Tongue (tissue), 3 donors: ENCODE measurements at places on chromosomes 3 and 15.

DNA sequence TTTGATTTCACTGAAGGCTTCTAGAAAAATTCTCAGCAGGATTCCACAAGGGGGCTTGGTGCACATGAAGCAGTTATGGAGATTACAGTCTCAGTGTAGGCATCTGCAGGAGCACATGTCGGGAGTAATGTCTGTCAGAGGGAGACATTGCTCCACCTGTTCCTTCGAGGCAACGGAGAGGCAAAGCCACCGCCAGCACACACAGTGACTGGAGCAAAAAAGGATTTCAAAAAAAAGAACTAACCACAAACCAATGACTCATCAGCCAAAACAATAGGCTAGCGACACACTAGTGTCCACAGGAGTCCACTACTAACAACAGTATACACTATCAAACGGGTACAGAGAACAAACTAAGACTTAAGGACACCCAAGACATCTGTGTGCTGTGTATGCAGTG is 68.9 kb downstream of the NPTN start:
- DNase-seq: peak; percentile 65

DNA sequence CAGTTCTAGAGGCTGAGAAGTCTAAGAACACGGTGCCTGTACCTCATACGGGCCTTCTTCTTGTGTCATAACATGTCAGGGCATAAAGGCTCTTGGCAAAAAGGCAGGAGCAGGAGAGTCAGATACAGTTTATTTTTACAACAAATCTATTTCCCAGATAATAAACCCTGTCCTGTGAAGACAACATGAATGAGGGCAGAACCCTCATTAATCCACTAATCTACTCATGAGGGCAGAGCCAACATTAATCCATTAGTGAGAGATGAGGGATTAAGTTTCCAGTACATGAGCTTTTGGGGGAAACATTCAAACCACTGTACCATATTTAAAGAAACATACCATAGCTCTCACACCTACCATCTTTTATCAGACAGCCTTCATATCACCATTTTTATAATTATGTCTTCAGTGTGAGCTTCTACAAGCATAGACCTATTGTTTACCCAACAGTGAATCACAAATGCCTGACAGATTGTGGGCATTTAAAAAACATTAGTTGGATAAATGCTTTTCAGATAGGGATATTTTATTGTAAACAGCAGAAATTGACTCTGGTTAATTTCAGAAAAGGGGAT is 645.8 kb downstream of the GRM7 start:
- no peak for DNase-seq

GRCh38 chr3:42489937-42490227 is 12.6 kb upstream of the VIPR1 start:
- no peak for DNase-seq

GRCh38 chr3:170811928-170812591 is 57.9 kb downstream of the RPL22L1 start:
- DNase-seq: peak; percentile 86

DNA sequence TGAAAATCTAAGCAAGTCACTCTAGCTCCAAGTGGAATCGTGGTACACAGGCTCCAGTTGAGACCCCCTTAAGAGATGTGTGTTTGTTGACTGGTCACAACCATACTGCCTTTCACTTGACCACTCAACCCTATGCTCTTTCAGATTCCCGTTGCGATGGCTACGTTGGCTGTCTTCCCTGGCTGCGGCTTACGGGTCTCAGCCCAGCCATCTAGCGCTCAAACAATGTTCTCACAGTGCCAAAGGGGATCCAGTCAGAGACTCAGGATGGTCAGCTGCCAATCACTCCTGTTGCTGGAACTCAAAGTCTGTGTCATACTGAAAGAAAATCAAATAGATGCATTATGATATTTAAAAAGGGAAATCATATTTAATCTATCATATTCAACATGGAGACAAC is 237.6 kb downstream of the ITPR1 start:
- DNase-seq: no peak

GRCh38 chr3:54342676-54343075 is 220.3 kb downstream of the CACNA2D3 start:
- no peak for DNase-seq

GRCh38 chr3:143538577-143538981 is 309.7 kb downstream of the SLC9A9 start:
- DNase-seq: peak; percentile 53

GRCh38 chr3:151269631-151270030 is 8.7 kb downstream of the P2RY14 start:
- DNase-seq: no peak

DNA sequence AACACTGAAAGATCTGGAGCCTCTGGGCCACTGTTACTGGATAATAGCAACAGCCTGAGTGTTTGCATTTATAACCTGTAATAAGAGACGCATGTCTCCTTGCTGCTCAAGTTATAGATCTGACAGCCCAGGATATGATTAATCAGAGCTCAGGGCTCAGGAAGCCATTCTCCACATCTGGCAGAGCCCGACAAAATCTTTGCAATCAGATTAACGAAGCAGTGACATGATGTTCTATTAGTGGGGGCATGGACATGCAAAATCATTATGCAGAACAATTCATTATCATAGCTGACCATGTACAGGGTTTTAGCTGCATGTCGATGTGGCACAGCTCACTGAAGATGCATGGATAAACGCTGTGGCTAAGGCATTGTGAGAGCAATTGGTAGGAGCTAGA is 730.3 kb downstream of the ZNF385D start:
- DNase-seq: no peak

GRCh38 chr3:84881288-84881687 is 77.5 kb upstream of the CADM2 start:
- DNase-seq: no peak

DNA sequence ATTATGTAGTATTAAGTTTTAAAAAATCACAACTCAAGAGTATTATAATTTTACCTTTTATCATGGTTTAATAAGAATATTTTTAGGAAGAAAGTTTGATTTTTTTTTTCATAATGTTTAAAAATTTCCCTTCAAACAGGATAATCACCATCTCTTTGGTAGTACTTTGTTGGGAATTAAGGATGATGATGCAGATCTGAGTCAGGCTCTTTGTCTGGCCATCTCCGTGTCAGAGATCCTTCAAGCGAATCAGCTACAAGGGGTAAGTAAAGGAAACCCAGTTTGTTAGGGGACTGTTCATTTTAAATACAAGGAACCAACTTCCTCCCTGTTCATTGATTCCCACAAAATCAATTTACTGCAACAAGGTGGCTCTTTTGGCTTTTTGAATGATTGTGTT is 36.8 kb upstream of the NIT2 start:
- no peak for DNase-seq
